AG04450 (cell line): ENCODE measurements at places on chromosomes 7 and 10.

DNA sequence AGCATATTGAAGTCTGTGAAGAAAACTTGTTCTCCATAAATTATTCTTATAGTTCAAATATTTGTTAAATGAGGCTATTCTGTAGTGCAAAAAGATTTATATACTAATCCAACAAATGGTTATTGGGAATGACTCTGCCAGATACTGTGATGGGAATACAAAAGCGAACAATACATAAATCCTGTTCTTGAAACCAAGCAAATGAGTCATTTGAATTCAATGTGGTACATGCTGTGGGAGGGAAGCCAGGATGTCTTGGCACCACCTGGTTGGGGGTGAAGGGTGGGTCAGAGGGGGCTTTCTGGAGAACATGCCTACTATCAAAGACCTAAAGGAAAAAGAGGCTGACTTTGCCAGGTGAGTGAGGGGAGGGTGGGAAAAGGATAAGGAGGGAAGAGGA lies 594.2 kb downstream of the CALN1 start:
- no peak for DNase-seq

DNA sequence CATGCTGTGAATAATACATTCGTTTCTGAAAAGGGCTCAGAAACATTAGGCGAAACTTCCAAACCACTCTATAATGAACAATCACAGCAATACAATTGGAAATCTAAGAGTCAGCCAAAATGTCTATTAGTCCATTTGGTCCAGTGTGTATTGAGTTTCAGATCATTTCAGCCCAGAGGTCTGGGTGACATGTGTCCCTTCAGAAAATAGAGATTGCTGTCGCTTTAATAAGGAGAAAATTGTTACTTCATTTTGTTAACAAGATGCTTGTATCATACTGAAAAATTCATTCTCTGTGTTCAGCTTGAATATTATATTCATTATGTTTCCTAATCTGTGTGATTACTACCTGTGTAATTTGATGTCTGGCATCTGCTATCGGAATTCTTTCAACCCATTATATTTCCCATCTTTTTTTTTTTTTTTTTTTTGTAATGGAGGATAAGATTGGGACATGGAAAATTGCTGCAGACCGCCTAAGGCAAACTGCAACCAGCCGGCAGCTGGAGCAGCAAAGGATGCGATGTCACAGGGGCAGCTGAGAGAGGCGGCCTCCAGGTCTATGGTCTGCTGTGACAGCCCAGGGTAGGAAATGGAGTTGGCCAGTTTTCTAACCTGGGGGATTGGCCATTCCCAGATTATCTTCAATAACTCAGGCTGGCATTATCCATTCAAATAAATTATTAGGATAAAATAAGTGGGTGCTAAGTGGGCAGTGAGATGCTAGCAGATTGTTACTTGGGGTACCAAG lies 170.9 kb upstream of the NPVF start:
- DNase-seq: no peak

GRCh38 chr7:113086431-113086888 lies at the start of gene GPR85:
Gene GPR85 (minus strand): TSS chr7:113086827. CDS start chr7:113084721, 2,106 bp downstream.
- DNase-seq: peak; percentile 37

DNA sequence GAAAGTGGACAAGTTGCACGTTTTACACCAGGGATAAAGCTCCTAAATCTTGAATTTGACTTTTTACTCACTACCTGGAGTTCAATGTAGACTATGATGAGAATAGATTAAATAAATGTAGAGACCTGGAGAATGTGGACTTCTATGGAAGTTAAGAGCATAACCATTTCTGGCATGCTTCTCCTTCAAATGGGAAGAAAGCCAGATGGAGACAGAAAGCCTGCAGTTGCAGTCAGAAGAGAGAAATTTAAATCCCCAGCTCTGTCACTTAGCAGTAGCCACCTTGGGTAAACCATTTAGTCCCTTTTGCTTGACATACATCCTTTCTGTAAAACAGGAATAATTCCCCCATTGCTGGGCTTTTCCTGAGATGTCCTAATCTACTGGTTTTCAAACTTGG lies 355.3 kb upstream of the AUTS2 start:
- no peak for DNase-seq

GRCh38 chr7:12358694-12359093 lies 45.0 kb downstream of the VWDE start:
- DNase-seq: no peak

DNA sequence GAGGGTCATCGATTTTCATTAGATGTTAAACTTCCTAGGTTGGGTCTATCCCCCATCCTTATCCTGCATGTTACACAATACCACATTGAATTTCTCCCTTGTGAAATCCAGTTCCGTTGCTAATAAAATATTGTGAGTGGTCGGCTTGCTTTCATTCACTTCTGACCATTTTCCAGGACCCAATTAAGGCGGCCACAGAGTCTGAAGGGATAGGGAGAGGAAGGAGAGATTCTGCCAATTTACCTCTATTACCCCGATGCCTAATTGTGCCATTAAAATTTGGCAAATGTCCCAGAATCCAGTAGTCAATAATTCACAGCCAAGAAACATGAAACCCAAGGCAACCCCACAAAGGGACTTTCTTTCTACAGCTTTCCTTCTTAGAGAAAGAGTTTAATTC lies 129.9 kb downstream of the IPMK start:
- DNase-seq: no peak

GRCh38 chr7:1105189-1105588 lies 17.3 kb downstream of the GPER1 start:
- no peak for DNase-seq

GRCh38 chr7:142420554-142421362 lies 162.9 kb upstream of the PRSS58 start:
- DNase-seq: no peak

DNA sequence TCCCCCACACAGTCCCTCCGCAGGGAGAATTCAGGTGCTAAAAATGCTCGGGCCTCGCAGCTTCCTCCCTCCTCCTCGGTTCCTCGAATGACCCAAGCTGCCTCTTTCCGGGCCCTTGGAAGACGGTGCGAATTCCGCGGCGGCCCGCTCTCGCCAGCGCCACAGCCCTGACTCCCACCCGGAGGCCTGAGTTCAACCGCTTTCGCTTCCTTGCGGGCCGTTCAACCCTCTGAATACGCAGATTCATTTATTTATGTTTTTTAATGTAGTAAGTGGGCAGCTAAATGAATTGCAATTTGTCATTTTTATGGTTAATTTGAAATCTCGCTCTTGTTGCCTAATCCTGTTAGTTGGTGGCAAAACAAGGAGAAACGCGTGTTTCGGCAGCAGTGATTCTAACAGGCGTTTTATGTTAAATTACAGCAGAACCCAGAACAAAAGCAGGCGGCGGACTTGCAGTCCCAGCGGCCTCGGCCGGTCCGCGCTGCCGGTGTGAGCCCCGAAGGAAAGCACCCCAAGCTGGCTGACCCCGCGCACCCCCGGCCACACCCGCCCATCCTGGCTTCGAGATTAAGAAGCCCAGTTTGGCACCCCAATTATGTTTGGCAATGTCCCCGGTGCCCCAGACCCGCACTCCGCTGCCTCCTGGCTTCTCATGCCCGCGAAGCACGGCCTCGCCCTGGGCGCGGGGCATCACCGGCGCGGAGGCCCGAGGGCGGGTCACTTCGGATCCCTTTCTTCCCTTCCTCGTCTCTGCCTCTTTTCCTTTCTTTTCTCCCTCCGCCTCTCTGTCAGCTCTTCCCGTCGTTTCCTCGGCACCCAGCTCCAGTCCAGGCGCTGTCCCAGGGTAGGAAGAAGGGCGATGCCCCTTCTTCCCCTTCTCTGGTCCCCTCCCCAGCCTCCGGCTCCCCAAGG lies 75.9 kb downstream of the INSIG1 start:
- DNase-seq: no peak

DNA sequence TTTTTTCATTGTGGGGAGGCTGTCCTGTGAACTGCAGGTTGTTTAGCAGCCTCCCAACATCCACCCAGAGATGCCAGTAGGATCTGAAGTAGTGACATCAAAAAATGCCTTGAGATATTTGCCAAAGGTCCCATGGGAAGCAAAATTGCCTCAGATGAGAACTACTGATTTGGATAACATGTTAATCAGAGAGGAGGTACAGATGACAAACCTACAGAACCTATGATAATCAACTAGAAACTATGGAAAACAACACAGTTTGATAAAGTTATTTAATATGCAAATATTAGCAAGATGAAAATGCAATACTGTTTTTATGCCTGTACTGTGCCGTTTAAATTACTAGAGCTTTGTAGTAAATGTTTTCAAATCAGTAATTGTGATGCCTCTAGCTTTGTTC lies 90.9 kb upstream of the NOBOX start:
- no peak for DNase-seq

- DNase-seq: no peak
These were observed 113.7 kb downstream of the CDK14 start for GRCh38 chr7:90709501-90710465.

DNA sequence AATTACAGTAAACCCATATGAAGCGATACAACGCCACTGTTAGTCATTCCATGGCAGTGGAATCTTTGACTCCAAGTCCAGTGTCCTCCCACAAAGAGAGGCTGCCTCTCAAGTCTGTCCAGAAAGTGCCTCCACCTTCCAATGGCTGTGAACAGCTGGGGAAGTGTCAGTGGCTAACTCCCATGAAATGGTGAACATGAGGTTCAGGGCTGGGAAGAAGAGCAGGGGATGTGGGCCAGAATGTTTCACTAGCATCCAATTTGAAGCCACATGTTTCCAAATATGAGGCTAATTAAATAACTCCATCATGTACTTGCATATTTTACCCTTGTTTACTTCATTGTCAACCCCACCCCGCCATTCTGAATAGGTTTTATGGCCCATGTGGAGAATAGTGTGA lies 53.1 kb upstream of the CHST15 start:
- no peak for DNase-seq

- no peak for DNase-seq
These were observed 803.1 kb downstream of the PCDH15 start for GRCh38 chr10:53997953-53998352.

GRCh38 chr7:82726038-82726800 lies 282.6 kb upstream of the CACNA2D1 start:
- no peak for DNase-seq

GRCh38 chr7:83476511-83477050 lies 172.4 kb downstream of the SEMA3E start:
- DNase-seq: no peak

- DNase-seq: no peak
These were observed 16.4 kb downstream of the UCN3 start for GRCh38 chr10:5381187-5381586.

GRCh38 chr10:24706479-24707118 lies 17.1 kb downstream of the ARHGAP21 start:
- DNase-seq: peak; percentile 83

DNA sequence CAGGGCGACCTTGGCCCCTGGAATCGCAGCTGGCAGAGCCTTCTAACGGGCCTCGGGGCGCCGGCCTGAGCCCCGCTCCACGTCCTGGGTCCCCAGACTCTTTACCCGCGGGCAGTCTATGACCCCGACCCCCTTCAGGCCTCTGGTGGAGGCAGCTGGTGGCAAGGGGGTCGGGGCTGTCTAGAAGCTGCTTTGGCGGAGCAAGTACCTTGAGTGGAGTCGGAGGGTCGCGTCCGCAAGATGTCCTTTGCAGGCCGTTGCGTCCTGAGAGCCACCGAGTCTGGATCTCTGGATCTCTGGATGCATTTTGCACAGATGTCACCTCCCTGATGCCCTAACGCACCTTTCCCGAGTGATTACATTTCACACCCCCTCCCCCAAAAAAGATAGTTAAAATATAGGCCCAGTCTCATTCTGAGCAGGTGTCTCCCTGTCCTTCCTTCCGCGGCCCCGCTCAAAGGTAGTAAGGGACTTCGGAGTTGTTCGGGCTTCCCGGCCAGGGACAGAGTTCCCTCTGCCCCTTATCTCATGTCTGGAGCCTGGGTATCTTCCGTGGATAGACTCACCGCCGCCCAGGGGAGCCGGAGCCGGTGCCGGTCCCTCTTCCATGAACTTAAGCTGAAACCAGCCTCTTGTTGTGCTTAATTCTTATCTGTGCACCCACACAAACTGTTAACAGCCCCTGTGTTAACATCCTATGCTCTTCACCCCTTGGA lies 457 bp downstream of the ACADSB start:
- no peak for DNase-seq

- no peak for DNase-seq
These were observed 58.8 kb downstream of the INSIG1 start for GRCh38 chr7:155356323-155357105.

DNA sequence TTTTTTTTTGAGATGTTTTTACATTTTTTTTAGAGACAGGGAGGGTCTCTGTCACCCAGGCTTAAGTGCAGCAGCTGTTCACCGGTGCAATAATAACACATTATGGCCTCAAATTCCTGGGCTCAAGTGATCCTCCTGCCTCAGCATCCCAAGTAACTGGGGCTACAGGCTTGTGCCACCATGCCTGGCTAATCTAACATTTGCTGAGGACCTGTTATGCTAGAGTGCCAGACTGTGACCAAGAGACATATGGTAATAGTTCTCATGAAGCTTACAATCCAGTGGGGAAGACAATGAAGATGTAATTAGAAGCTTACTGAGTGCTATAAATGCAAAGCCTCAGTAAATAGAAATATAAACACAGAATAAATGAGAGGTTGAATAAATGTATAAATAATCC lies 17.6 kb upstream of the ORC5 start:
- no peak for DNase-seq

DNA sequence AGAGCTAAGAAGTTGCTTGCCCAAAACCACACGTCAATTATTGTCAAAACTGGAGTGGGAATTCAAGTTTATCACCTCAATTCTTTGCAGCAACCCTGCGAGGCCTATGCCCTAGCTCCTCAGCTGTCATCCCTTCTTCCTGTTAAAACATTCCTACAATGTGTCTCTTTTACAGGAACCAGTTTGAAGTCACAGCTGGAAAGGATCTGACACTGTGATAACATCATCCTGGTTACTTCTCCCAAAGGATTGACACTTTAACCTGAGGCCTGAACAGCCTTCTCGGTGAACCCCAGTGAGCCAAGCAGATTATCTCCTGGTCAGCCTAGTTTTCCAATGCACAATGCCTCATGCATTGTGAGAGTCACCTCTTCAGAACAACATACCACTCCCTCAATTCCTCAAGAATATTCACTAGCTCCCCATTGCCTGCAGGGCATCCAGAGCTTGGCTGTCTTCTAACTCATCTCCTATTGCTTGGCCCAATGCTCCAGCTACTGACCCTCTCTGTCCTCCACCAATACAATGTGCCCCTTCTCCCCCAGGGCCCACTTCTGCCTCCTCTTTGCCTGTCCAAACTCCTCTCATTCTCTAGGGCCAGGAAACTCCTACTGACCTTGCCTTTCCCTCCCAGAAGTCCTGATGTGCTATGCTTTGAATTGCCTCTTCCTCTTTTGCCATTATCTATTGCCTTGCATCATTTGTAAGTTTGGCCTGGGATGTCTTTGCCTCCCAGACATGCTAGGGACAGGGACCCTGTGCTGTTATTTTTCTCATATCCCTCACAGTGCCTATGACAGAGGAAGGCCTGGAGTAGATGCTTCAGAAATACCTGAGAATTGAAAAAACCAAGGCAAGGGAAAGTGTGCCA lies 10.4 kb upstream of the DLG5 start:
- DNase-seq: no peak

DNA sequence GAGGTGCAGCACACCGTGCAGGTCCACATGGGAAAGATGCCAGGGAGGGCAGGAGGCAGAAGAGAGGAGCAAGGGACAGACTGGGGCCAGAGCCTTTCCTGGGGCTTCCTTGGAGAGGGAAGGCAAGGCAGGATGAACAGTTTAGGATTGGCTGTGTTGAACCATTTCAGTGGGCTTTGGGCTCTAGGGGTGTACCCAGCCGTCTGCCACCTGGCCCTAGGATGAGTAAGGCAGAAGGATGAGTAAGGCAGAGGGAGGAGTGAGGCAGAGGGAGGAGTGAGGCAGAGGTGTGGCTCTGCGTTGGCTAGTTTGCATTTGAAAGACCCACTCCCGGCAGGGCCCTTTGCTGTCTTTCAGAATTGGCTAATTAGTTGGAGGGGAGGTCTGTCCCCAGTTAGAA lies 31.5 kb upstream of the PRF1 start:
- DNase-seq: no peak
